Activated CD8-positive, alpha-beta T cell treated with anti-CD3 and anti-CD28 coated beads for 36 hours (primary cell): ENCODE measurements at places on chromosomes 5 and 9. TPM values are rescaled to one million over a fixed set of nuclear protein-coding genes. Genes with fewer than 3 reads are reported as not detected.

Gene TIGD6
- total RNA-seq, result 1.2 TPM

Gene LEAP2
- total RNA-seq, result 3.5 TPM

DNA sequence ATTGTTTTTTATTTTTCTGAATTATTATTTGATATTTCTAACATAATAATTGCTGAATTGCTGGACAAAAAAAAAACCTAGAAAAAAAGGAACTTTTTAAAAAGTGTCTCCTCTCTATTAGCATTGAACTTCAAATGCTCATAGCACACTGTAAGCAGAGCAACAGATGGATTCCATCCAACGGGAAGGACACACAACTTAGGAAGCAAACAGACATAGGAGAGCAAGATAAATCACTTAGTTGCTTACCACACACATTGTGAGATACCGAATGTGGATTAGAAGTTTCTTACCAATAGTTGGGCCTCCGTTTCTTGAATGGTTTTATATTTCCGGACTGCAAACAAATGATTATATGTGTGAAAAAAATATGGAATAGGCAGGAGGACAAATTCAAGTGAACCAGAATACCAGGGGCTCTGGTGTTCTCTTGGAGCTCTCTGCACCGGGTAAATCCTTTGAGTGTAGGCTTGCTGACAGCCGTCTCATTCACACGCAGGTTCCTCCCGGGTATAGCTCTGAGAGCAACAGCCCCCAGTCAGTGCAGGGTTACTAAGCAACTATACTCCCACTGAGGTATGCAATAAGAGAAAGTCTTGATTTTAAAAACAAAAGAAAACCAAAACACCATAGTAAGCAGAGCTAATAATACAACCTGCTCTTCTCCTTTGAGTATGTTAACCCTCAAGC is 217.6 kb downstream of the TMEM167A start:
- no peak for DNase-seq

DNA sequence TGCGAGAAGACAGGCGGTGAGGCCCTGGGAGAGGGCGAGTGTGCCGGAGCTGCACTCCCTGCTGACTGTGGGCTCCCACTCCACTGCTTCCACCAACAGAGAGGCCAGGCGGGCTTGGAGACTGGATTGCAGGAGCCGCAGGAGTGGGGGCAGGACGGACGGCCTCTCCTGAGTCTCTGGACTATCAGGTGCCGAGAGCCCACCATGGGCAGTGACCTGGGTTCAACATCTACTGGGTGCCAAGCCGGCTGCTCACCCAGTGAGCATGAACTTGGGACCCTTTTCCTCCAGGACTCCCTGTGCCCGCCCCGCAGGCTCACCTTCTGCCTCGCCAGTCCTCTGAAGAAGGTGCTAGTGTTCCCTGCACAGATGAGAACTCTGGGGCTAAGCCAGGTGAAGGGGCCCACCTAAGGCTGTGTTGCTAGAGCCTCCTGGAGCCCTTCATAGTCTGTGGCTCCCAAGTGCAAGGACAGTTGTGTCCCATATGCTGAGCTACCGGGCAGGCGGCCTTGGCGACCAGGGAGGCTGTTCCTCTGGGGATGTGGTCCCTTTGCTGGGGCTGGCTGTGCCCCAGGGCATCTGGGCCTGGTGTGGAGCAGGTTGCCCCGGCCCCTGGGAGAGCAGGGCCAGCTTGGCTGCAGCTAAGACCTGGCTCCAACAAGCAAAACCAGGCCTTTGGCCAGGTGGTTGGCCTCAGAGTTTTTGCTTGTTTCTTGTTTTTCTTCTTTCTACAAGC is 77.7 kb upstream of the PHYKPL start:
- no peak for DNase-seq

DNA sequence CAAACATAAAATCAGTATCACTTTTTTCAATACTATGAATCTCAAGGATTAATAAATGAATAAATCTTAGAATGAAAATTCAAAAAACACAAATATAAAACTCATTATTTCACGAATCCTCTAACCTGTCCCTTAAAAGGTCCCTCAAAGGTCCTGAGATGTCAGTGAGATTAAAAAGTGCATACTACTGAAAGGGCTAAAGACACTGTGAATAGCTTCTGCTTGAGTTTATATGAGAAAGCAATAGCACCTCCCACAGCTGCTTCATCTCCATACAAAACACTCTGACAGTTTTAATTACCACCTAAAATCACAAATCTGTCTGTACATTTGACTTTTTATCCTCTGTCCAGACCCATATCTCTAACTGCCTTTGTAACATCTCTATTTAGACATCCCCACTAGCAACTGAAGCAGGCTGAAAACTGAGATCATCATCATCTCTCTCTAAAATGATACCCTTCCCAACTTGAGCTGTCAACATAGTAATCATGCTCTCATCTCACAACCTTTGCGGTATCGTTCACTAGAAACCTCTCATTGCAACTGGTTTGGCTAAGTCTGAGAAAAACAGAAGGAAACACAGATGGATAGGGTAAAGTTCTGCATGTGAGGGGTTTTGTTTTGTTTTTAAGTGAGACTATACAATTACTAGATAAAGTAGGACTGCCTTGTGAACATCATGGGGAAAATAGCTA is 56.3 kb downstream of the TBCA start:
- no peak for DNase-seq

- no peak for DNase-seq
Observed at GRCh38 chr5:64040490-64040889, 78.2 kb upstream of the HTR1A start.

DNA sequence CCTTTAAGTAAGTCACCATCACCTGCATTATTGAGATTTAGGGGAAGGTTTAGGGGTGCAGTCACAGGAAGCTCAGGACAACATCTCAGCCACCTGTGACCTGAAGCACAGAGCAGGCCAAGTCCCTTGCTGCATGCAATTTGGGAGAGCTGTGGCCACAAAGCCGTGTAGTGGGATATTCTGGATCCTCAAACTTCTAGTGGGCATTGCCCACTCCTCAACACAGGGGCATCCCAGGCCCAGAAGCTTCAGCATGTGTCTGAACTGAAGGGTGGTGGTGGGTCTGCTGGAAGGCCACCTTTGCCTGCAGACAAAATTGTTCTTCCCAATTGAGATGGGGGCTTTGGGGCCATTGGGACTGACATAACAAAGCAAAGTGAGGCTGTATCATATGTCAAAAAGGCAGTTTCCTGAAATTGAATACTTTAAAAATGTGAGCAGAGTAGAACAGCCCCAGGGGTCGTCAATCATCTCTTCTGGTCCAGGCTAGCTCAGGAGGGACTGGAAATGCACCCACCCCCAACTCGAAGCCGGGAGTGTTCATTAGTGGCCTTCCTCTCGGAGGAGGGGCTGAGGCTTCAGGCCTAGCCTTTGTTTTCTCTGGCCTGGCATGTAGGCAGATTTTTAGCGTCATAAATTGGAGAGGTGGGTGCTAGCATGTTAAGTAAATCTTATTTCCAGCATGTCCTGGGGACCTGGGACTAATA is 2.8 kb upstream of the GADD45G start:
- no peak for DNase-seq

DNA sequence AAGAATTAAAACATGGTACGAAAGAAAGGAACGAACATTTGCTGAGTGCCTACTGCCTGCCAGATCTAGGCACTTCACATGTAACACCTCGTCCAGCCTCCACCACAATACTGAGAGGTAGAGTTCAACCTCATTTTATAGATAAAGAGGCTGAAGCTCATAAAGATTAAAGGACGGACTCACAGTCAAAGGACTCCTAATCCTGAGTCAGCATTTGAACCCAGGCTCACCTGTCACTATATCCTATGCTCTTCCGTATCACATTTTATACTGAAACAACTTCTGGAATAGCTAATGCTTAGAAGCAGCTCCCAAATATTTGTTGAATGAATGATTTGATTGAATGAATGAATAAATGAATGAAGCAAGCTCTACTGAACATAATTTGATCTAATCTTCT is 22.5 kb downstream of the PDCD1LG2 start:
- DNase-seq, result no peak
